Right lobe of liver (tissue), 6 donors: ENCODE measurements at places on chromosomes 11 and 22.
A peak's percentile ranks its signal among the peaks of the same experiment; 100 is the strongest.

- DNase-seq: no peak
Measured at GRCh38 chr11:45087900-45088160, 58.6 kb upstream of the PRDM11 start.

DNA sequence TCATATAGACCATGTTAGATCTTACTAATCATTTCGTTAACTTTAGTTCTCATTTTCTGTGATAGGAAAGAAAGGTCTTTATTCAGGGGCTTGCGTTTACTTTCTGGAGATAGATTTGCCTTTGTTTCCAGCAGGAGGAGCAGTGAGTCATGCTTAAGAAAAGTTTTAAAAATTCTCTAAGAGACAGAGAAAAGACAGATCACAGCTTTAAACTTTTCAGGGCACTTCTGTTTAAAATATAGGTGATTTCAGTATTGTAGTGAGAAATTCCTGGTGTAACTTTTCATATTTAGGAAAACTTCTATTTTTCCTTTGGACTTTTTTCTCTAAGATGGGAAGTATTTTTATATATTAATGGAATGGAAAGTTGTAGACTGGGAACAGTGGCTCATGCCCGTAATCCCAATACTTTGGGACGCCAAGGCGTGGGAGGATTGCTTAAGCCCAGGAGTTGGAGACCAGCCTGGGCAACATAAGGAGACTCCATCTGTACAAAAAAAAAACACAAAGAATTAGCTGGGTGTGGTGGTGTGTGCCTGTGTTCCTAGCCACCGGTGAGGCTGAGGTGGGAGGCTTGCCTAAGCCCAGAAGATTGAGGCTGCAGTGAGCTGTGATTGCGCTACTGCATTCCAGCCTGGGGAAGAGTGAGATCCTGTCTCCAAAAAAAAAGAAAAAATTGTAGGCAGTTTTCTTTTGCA is 60.3 kb downstream of the ATXN10 start:
- DNase-seq: no peak

GRCh38 chr22:23840026-23840425 is 1.2 kb upstream of the DERL3 start:
- DNase-seq: no peak

- peak; percentile 81 for DNase-seq
Measured at GRCh38 chr11:46389450-46390330, 1.9 kb downstream of the CHRM4 start.

- no peak for DNase-seq
Measured at GRCh38 chr11:47725442-47726117, 10.4 kb upstream of the AGBL2 start.

- no peak for DNase-seq
Measured at GRCh38 chr11:12674571-12674935, 332 bp downstream of the TEAD1 start.

DNA sequence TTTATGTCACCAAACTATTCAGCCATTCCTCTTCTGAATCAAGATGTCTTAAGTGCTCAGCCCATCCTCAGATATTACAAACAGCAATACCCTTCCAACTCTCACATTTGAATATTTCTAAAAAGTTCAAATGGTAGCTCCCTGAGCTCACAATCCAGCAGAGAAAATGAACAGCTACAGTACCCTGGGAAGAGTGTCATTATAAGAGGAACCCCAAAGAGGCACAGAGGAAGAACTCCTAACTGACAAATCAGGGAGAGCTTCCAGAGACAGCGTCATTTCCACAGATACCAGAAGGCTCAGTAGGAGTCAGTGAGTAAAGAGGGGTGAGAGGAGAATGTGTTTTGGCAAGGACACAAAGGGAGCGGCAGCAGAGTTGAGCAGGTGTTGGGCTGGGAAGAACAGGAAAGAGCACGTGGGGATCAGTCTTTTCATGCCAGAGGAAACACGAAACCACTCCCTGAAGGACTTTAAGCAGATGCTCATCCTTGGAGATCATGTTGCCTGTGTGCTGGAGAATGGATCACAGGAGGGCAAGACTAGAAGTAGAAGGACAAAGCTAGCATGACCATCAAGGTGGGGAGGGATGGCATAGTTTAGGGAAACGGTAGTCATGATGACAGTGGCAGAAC is 4.3 kb downstream of the CLTCL1 start:
- no peak for DNase-seq

DNA sequence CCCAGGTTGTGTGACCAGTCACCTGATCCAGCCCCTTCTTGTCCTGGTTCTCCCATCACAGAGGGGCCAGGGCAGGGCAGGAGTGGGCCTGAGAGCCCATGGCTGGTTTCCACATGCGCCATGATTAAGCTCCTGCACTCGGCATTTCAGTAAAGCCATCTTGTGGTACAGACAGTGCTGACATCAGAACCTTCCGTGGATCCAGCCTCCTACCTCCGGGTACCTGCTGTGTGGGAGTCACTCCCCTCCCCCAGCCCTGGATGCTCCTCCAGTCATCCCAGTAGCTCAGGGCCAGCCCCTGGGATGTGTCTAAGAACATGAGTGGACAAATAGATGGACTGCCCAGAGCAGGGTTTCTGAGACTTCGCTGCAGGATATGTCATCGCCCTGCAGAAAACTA is 22.1 kb upstream of the MGAT3 start:
- DNase-seq: no peak

DNA sequence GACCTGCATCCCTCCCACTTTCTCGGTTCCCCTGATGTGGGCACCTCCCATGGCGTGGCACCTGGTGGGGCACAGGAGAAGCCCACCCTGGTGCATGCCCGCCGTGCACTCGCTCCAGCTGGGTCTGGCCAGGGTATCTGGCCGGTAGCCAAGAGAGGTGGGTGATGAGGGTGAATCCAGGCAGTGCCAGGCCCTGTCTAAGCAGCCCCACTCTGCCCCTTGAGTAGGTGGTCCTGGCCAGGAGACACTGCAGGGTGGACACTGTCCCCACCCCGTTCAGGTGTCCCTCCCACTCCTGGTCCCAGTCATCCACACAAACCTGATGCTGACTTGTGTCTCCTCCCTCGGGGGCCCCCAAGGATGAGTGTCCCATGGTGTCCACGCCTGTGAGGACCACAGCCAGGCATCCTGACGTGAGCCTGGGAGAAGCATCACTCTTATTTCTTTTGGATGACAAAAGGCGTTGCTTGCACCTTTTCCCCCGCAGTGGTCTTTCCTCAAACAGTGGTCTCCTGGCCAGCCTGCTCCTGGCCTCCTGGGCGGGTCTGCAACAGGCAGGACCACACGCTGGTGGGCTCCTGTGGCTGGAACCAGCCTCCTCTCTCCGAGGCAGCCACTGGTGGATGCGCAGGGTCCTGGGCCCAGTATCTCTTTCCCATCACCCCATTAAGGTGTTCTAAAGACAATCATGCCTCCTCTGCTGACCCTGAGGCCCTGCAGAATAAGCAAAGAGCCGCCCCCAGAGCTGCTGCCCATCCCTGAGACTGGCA is 922.3 kb downstream of the BRD1 start:
- DNase-seq: peak; percentile 47

- no peak for DNase-seq
Measured at GRCh38 chr11:48019595-48019994, 39.2 kb downstream of the PTPRJ start.

- DNase-seq: peak; percentile 67
Measured at GRCh38 chr11:12963792-12964536, 45.2 kb upstream of the RASSF10 start.

- peak; percentile 89 for DNase-seq
Measured at GRCh38 chr22:30079952-30080533, at the start of gene HORMAD2. TSS of gene HORMAD2 (plus strand) at chr22:30080464. CDS start at chr22:30093953, 13,489 bp downstream.

DNA sequence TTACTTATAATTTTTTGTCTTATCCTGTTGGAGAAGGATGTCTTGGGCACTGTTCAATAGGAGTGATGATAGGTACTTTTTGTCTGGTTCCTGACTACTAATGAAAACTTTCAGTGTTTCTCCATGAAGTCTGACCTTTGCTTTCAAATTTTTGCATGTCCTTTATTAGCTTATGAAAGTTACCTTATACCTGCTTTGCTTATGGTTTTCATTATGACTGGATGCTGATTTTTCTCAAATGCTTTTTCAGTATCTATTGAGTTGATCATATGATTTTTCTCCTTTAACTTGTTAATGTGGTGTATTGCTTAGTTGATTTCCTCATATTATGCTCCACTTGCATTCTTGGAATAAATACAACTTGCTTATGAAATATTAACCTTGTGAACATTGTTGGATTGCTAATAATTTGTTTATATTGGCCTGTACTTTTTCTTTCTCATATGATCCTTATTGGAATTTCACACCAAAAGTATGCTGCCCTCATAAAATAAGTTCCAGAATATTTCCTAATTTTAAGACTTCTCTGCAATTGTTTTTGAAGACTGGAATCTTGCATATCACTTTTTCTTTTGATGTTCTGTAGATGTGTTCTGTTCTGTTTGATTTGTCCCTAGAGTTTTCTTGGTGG is 85.0 kb upstream of the SC5D start:
- no peak for DNase-seq

GRCh38 chr22:19815093-19815822 is 39.4 kb downstream of the GNB1L start:
- DNase-seq: no peak

GRCh38 chr11:46902694-46903093 is 15.7 kb downstream of the LRP4 start:
- DNase-seq: no peak
